ENCODE measurements at places on chromosomes 13 and 19. TPM values are rescaled to one million over a fixed set of nuclear protein-coding genes. Genes with fewer than 3 reads are reported as not detected.
A peak's percentile ranks its signal among the peaks of the same experiment; 100 is the strongest.

Gene FGF22
- not detected for polyA plus RNA-seq

Gene CLEC17A
- not detected for polyA plus RNA-seq

DNA sequence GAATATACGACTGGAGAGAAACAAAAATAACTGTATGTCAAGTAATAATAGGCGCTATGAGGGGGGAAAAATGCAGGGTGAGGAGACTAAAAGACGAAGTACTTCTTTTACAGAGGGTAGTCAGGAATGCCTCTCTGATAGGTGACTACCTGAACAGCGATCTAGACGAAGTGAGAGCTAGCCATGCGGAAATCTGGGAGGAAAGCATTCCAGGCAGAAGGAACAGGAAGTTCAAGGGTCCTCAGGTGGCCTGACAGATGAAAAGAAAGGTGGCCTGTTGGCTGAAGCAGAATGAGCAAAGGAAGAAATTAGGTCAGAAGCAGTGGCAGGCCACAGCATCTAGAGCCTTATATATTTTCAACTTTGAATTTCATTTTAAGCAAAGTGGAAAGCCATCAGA is 13.3 kb downstream of the ZDHHC20 start:
- DNase-seq, result no peak

GRCh38 chr13:33110713-33111413 is 94.6 kb downstream of the KL start:
- DNase-seq, result no peak

Gene TMPRSS9
- not detected for polyA plus RNA-seq

- no peak for DNase-seq
Observed at GRCh38 chr19:32254509-32254890, 90.9 kb upstream of the ZNF507 start.

GRCh38 chr19:4979211-4979807 is 10.4 kb downstream of the KDM4B start:
- no peak for DNase-seq

GRCh38 chr19:50333737-50334617 is 4.8 kb upstream of the KCNC3 start:
- DNase-seq, result peak; percentile 86

GRCh38 chr13:39552246-39552645 is 50.7 kb downstream of the LHFPL6 start:
- no peak for DNase-seq

GRCh38 chr19:34452723-34453122 is 24.5 kb downstream of the UBA2 start:
- no peak for DNase-seq

GRCh38 chr19:21460686-21461085 is 44.7 kb upstream of the ZNF429 start:
- no peak for DNase-seq

DNA sequence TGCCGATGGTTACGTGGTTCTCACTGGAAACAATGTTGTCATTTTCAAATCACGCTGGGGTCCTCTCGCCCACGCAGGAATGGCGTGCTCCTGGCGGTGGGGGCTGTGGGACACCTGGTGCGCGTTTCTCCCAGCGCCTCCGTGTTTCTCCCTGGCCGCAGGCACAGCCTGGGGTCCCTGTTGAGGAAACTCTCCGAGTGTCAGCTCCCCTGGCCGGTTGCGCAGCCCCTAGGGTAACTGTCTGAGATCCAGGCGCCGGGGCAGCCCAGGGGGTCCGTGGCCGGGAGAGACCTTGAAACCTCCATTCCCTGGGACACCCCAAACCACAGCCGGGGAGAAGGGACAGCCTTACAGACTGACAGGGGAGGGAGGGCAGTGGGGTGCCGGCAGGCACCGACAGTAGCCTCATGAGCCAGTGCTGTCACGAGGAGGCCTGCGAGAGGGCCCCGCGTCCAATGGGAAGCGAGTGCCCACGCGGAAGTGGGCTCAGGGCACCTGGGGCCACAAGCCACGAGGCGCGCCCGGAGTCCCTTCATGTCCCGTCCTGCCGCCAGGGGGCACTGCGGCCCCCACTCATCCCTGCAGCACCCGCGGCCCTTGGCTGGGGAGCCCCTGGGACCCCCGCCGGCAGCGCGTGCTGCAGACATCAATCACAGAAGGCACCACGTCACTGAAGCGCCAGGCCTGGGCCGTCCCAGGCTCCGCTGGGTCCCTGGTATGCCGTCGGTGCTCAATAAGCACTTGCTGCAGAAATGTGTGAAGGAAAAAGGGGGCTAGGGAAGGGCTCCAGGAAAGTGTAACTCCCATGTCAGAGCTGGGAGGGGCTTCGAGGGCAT is 9.5 kb downstream of the ADAMTSL5 start:
- DNase-seq, result peak; percentile 56

GRCh38 chr19:18112989-18113478 is 15.5 kb downstream of the MAST3 start:
- DNase-seq, result peak; percentile 66

GRCh38 chr19:47729468-47729798 is 15.9 kb upstream of the NOP53 start:
- no peak for DNase-seq

- no peak for DNase-seq
Observed at GRCh38 chr13:40470660-40471059, 195.8 kb downstream of the FOXO1 start.

Gene C19orf67
- polyA plus RNA-seq, result not detected

- DNase-seq, result no peak
Observed at GRCh38 chr13:108193806-108194205, 21.5 kb downstream of the LIG4 start.

DNA sequence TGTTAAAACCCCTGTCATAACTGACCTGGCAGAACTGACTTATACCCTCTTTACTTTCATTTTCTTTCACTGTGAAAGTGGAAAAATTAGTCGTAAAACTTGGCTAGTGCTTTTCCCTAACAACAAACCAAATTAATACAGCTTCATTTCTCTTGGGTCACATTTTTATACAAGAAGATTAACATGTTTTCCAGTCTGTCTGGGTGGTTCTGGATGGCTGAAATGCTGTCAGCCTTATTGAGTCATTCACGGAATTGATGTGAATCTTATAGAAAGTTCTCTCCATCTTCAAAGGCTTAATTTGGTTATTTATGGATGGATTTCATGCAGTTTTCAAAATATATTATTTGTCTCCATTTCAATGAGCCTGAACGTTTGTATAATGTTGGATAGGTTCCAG is 440.0 kb downstream of the KCTD12 start:
- DNase-seq, result no peak
